DMS 273 treated with DMSO at 0.1 percent for 48 hours (cell line): ENCODE measurements at places on chromosomes 2 and 18.

DNA sequence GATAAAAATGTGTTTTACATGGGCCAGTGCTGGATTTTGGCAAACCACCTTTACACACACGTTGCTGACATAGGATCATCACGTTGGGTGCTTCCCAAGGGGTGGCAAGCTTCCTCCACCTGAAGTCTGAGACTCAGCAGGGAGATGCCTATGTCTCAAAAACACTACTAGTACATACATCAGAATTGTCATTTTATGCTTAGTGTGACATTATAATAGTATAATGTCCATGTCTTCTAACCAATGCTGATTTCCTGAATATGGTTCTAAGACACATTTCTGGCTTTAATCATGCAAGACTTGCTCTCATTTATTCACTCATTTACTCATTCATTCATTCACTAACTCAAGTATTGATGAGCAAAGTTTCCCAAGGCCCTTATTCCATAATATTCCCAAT lies 322.3 kb downstream of the LNPK start:
- no peak for DNase-seq

- no peak for DNase-seq
These were observed 40.6 kb downstream of the ACTR3 start for GRCh38 chr2:113930448-113930847.

DNA sequence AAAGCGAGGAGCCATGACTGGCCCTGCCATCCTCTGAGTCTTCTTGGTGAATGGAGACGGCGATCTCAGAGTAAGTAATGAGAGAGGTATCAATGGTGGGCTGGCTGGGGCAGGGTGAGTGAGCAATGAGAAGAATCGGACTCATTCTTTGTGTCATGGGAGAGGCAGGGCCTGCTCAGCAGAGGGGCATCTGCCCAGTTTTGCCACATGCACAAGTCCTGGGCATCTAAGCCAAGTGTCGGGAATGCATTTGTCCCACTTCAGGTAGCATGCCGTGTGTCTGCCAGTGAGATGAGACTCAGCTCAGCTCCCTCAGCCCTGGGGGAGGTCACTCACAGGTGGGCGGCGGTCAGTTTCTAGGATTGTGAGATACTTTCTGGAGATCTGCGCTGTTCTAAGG lies 791.0 kb upstream of the RAB6C start:
- DNase-seq, result no peak

- no peak for DNase-seq
These were observed 26.0 kb downstream of the CNRIP1 start for GRCh38 chr2:68293755-68294154.

DNA sequence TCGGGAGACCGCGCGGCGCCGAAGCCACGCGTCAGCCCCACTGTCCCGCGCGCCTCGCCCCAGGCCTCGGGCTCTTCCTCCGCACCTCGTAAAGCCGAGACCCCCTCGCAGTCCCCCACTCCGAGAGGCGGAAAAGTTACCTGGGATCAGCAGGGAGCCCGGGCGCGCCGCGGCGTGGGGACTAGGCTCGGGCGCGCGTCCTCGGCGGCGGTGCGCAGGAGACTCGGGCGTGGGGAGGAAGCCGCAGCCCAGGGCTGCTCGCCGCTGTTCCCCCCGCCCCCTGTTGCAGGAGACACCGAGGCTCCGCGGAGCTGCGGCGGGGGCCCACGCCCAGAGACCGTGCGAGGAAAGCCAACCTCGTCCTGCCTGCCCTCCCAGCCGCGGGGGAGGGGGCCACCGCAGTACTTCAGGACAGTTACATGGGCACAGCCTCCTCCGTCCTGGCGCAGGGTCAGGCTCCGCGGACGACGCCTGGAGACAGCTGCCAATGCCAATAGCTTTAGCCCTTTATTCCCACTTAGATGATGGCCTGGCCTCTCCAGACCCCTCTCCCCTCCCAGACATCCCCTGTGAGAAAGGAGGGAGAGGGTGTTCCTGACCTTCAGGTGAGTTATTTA lies at the start of gene EPB41L3:
Gene EPB41L3 (minus strand): TSS at position 225 of the 617 bp plus-strand sequence. CDS start 54,814 bp downstream, outside the sequence.
- no peak for DNase-seq

DNA sequence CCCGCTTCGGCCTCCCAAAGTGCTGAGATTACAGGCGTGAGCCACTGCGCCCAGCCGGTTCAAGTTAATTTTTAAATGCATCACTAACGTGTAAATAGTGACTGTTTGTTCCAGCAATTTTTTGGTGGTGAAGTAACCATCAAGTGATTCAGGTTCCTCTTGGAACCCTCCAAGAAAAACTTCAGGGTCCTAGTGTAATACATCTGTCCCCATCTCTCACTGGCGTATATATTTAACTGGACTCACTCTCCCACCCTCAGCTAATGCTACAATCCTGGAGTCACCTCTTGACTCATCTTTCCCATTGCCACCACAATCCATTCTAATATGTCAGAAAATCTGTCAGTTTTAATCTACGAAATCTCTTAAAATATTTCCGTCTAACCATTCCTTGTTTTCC lies 10.3 kb downstream of the SULT1C4 start:
- DNase-seq, result no peak

GRCh38 chr2:74041182-74041581 lies 56.5 kb downstream of the TET3 start:
- DNase-seq, result no peak

GRCh38 chr2:84906108-84906899 lies 848 bp downstream of the TMSB10 start:
- DNase-seq, result no peak

DNA sequence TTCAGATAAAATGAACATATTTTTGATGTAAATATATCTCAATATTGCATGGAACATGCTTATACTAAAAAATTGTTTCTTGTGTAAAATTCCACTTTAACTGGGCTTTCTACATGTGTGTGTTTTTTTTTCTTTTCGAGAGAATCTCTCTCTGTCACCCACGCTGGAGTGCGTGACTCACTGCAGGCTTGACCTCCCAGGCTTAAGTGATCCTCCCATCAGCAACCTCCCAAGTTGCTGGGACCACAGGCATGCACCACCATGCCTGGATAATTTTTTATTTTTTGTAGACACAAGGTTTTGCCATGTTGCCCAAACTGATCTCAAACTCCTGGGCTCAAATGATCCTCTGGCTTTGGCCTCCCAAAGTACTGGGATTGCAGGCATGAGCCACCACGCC lies 254.6 kb downstream of the LOXHD1 start:
- DNase-seq, result no peak

GRCh38 chr2:96528006-96528699 lies 8.4 kb upstream of the ARID5A start:
- DNase-seq, result no peak

DNA sequence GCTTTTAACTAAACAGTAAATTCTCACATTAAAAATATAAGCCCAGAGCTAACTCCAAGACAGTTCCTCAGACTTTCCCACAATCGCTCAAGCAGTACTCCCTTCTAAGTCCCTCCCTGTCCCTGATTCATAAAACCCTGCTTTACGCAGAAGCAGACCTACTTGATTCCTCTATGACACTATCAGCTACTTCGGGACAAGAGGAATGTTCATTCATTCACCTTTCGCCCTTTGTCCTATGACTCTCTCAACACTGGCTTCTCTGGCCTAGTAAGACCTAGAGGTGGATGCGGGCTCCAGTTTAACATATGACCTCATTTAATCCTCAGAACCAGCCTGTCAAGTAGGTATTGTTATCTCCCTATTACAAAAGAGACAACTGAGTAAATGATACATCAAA lies 10.2 kb downstream of the LPIN2 start:
- no peak for DNase-seq

GRCh38 chr18:5546660-5547059 lies 2.9 kb upstream of the EPB41L3 start:
- DNase-seq, result peak; percentile 37

DNA sequence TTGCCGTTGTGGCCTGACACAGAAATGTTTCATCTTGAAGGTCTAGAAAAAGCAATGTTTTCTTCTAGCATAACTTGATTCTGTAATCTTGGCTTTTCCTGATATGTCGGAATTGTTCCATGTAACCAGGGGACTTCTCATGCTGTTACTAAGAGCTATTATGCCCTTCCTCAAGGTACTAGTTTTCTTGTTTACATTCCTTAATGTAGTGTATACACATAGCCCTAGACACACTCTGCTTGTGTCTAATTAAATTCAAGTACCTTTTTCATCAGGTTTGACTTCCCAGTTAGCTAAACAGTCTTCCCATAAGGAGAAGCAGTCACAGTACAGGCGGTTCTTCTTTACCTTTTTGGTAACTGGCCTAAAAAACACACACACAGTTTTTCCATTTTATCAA lies 122.8 kb upstream of the MSH6 start:
- no peak for DNase-seq

- no peak for DNase-seq
These were observed 69.6 kb downstream of the ICOS start for GRCh38 chr2:204005940-204006721.

- DNase-seq, result no peak
These were observed 52.3 kb downstream of the NABP1 start for GRCh38 chr2:191730263-191730662.

DNA sequence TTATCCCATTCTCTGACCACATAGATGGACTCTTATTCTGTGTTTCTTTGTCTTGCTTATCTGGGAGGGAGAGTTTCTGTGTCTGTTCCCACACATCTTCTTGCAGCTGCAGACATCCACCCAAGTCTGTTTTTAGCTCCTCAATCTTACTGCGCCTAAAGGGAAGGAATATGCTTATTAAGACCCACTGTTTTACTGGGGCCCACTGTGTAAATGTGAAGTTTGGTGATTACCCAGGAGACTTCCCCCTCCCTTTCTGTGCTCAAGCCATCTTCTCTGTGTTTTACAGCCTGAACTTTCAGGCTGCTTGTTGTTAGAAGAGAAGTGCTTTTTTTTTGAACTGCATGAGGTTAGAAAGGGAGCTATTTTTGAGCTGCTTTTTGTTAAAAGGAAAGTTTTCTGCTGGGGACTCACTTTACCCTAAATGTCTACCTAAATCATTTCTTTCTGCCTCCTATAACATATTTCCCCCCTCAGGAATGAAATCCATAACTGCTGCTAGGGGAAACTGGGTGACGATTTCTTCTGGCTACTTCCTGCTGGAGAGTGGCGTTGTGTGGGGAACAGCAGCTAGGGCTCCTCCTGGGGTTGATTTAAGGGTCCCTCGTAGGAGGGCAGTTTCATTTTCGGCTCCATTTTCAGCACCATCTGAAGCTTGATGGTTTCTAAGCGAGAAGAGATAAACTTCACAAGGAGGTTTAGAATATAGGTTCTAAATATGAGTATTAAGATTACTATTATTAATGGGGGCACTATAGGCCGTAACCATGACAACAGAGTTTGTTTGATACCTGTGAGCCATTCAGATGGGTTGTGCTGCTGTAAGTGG lies 39.5 kb upstream of the GMCL1 start:
- no peak for DNase-seq

DNA sequence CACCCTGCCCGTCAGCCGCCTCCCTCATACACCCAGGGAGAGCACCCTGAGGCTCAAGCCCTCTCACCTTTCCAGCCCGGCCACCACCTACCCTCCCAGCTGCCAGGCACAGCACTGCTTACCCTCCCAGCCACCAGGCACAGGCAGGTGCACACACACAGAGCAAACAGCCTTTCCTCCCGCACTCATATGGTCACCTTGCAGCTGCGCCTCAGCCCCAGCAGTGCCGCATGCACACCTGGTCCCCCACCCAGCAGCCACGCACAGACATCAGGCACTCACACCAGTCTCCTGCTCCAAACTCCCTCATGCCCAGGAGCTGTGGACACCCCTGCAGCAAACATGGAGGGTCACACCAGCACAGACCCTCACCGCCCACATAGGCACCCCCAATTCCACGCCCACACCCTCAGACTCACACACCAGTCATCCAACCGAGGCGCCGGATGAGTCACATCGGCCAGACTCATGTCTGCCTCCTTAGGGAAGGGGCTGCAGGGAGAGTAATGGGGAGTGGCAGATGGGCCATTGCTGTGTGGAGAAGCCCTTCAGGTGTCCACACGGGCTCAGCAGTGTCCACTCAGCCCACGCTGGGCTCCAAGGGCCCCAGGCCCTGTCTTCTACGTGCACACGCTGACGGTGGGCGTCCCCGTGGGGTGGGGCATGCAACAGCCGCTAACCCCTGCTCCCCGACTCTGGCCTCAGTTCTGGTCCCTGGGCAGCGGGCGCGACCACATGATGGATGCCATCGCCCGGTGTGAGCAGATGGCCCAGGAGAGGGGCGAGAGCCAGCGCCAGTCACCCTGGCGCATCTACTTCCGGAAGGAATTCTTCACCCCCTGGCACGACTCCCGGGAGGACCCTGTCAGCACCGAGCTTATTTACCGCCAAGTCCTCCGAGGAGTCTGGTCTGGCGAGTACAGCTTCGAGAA lies 22.3 kb upstream of the GPR17 start:
- no peak for DNase-seq

- no peak for DNase-seq
These were observed 14.4 kb upstream of the SLC4A5 start for GRCh38 chr2:74357627-74358026.

- no peak for DNase-seq
These were observed 19.0 kb downstream of the DYM start for GRCh38 chr18:49441338-49441938.

DNA sequence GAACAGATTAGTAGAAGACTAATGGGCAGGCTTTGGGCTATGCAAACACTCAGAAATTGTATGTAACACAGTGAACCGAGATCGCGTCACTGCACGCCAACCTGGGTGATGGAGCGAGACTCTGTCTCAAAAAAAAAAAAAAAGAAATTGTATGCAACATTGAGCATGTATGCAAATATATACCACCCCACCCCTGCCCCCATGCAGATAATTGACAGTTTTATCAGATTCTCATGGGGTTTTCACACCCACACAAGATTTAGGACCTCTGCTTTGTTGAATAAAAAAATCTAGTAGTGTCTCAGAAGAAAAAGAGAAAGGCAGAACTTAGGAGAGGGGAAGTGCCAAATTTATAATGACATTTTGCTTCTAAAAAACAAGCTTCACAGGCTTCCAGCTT lies 131.6 kb upstream of the FN1 start:
- no peak for DNase-seq

DNA sequence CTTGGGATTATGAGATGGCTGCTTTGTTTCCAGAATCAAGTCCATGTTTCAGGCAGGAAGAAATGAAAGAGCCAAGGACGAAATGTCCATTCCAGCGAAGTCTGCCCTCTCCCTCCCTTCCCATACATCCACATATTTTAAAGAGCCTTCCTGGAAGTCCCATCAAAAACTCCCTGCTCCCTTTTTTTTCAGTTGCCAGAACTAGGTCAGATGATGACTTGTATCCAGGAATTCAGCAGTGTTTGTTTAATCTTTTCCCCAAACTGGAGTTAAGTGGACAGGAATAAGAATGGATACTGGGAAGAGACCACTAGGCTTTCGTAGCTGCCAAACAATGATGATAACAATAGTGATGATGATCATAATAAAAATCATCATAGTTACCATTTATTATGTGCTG lies 198.7 kb downstream of the MEIS1 start:
- no peak for DNase-seq
